ENCODE measurements at places on chromosomes 1 and 21.
A peak's percentile ranks its signal among the peaks of the same experiment; 100 is the strongest.

DNA sequence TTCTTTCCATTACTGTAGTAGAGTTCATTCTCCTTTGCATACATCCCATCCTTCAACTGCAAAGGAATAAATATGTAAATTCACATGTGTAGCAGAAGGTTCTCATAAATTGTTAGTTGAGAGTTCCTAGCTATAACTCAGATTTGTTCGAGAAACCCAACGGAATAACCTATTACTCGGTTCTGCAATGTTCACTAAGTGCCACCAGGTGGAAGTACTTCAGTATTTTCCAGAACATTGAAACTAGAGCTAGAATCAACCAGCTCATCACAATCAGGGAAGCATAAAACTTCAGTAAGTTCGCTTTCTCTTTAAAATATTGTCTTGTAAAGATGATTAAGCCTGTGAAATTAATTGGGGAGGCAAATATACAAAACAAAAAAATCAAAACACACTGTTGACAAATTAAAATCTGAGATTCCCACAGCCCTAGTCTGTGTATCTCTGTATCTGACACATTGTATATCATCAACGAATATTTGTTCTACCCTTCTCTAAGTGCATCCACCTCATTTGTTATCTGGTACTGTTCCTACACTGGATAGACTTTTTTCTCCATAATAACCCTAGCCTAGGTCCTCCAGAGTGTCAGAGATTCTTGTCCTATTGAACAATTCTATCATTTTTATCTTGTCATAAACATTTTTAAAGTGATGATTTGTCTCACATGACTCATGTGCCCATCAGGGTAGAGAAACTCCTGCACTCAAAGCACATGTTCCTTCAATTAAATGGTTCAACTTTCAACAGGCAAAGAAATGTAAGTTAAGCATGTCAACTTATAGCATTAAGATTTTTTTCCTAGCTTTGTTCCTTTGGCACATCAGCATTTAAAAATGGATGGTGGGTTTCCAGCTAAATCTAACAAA lies 31.9 kb downstream of the MROH9 start:
- no peak for DNase-seq

DNA sequence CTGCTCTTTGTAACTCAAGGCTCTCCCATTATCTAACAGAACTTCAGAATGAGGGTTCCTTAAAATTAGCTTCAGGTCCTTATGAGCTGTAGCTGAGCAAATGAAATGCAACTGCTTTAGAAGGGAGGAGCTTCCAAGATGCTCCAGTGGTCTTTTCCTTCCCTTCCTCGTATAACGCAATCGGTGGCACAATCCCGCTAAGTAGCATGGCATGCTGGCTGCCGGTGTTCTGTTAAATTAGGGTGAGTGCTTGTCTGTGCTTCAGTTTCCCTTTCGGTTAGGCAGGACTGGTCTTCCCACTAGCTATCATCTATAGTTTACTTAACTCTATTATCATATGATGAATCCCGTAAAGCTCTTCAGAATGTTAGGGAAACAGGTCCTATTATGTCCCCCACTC lies 917 bp downstream of the KIAA0040 start:
- peak; percentile 34 for DNase-seq

GRCh38 chr1:227576189-227576588 lies 12.8 kb downstream of the ZNF678 start:
- no peak for DNase-seq

DNA sequence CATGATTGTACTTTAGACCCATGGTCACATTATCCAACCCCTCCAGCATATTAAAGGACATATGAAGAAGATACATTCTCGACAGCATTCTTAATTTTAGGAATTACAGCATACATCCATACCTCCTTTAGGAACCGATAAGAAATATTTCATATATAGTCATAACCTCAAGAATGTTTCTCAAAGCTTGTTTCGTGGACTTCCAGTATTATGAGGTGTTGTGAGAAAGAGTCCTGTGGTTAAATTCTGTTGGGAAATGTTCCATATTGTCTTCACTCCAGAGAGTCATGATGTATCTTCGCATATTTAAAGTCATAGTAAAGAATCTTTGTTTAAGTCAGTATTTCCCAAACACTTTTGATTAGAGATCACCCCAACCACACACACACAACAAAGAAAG lies 321.0 kb upstream of the SNX7 start:
- DNase-seq: no peak

DNA sequence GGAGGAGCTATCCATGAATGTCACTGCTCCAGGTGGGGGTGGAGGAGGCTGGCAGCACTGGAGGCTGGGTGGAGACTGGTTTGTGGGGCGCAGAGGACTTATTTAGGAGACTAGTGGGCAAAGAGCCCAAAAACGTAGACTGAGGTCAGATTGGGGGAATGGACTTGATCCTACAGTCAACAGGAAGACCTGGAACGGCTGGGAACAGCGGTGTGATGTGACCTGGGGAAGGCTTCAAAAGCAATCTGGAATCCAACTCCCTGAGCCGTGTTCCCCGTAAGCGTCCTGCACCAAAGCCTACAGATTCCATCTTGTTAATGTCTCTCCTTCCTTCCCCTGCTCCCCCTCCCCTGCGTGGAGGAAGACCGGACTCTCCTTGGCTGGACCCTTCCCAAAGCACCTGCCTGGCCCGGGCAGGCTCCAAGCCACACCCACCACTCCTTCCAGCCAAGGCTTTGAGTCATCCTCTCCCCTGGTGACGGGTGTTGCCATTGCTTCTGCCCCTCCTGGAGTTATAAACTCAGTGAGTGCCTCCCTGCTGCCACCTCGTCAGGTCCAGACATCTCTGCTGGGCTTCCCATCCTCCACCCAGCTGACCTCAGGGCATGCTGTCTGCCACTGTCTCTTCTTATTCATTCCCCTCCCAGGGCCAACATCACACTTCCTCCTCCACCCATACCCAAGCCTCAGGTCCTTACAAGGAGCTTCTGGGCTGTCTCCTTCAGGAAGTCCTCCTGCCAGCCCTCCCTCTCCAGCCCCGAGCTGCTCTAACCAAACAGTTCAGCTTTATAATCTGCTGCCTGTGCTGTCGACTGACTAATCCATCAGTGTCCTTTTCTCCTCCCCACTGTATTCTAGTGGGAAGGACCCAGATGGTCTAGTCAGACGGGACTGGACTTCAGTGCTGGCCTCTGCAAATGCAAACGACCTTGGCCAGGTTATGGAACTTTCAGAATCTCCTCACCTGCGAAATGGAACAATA lies 1.6 kb upstream of the CLSTN1 start:
- peak; percentile 29 for DNase-seq

- DNase-seq: no peak
Observed at GRCh38 chr1:169925505-169926482, 32.1 kb upstream of the SCYL3 start.

GRCh38 chr1:206535853-206536188 lies 28.5 kb downstream of the RASSF5 start:
- no peak for DNase-seq

GRCh38 chr1:8412183-8412831 lies 94.4 kb downstream of the SLC45A1 start:
- no peak for DNase-seq

DNA sequence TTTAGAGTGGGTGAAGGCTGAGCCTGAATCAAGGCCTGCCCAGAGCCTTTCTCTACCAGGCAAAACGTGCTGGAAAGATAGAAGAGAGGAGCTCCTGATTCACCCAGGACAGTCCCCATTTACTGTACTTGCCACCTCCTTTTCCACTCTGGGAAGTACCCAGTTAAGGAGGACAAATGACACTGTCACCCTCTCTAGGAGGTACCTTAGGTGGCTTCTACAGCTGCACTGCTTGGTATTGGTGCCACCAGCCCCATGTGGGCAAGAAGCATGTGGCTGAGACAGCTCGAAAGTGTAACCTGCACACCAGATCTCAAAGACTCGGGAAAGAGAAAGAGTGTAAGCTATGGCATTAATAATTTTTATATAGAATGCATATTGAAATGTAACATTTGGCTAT lies 42.3 kb downstream of the RUNX1 start:
- DNase-seq: no peak

DNA sequence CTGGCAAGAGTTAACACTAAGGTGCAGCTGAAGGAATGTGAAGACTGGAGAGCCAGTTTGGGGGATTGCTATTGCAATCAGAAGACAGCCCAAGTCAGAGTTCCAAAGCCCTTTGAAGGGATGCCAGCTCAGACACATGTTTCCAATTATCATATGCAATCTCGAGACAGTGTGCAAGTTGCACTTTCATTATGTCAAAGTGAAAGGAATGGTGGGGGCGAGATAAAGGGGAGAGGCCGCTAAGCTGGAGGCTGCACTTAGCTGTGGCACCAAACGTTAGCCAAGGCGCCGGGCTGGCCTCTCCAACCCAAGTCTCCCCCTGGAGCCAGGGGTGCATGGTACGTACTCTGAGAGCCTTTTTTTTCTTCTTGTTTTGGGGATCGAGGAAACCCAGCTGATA lies 58.0 kb downstream of the NGF start:
- DNase-seq: no peak

- no peak for DNase-seq
Observed at GRCh38 chr1:215501496-215501895, 65.6 kb upstream of the KCTD3 start.

Measured in activated CD4-positive, alpha-beta T cell treated with anti-CD3 and anti-CD28 coated beads, Interleukin-2, amount 50 U/mL, for 48 hours (primary cell).